ENCODE measurements at places on chromosomes 4 and X.
A peak's percentile ranks its signal among the peaks of the same experiment; 100 is the strongest.

GRCh38 chr4:184342167-184342856 is 124.6 kb upstream of the ENPP6 start:
- no peak for DNase-seq

GRCh38 chrX:131778269-131779218 is 234.7 kb downstream of the OR13H1 start:
- DNase-seq = no peak

GRCh38 chrX:15269618-15270521 is at the start of gene ASB9:
Gene ASB9, minus strand, starts transcription at chrX:15270083. Its CDS starts 209 bp downstream, at chrX:15269874.
- peak; percentile 68 for DNase-seq

GRCh38 chr4:173405840-173406606 is 7.1 kb upstream of the SCRG1 start:
- no peak for DNase-seq

DNA sequence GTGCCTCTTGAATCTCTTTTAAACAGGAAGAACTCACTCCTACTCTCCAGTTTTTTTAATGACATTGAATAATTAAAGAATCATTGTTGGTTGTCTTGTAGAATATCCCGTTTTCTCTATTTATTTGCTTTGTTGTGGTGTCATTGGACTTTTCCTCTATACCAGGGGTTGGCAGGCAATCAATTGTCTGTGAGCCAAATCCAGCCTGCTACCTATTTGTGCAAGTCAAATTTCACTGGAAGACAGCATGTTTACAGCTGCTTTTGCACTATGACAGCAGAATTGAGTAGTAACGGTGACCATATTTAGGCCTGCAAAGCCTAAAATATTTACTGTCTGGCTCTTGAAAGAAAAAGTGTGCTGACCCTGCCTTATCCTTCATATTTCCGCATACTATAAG is 34.8 kb downstream of the POLA1 start:
- DNase-seq = no peak

DNA sequence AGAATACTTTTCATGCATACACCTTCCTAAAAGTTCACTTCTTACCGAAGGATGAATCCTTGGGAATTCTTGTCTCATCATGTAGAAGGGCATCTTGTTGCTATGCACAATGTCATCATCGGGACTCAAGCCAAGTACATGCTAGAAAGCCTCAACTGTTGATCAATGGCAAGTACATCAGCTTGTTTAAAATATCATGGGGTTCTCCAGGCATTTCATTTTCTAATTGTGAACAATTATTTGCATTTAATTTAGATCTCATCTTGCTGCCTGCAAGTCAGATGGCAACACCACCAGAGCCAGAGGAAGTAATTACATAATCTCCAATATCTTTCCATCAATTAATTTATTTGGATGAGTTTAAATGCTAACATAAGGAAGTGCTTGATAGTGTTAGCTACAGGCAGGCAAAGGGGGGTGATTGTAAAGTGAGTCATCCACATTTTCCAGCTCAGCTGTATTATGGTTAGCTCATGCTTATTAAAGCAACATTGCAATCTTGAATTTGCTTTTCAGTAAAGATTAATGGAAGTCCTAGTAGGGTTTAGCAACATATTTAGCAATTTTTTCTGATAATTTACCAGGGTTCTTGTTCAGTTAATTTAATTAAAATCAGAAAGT is 356.5 kb downstream of the CBLL2 start:
- DNase-seq = no peak

DNA sequence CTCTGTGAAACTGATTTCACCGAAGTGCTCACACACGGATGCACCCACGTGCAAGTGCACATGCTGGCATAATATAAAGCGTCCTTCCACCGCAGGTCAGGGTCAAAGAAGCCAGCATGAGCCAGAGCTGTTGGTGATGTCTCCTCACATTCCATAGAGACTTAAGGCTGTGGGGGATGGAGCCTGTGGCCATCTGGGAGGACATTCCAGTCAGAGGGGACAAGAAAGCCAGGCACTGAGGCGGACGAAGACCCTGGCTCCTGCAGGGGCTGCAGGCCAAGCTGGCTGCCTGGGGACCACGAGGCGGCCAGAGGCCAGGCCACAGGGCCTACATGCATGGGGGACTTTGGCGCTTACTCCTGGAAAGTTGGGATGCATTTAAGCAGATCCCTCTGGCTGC is 7.7 kb downstream of the RNF212 start:
- DNase-seq = no peak

DNA sequence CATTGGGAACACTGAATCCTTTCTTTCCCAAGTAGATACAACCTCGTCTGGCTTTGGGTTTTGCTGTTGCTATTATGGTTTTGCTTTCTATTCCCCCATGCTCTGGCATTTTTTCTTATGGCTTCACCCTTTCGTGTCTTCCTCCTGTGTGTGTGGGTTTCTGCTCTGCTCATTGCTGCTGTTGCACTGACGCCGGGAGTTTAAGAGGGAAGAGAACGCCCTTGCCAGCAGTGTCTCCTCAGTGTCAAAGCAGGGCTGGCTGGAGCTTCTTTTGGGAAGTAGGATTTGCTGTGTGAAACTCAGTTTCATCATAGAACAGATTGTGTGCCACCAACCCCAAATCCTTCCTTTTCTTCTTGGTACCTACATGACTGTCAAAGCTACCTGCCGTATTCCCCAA is 63.7 kb downstream of the CLDN22 start:
- no peak for DNase-seq

- no peak for DNase-seq
These were observed 1623.2 kb upstream of the PABPC4L start for GRCh38 chr4:135824759-135825296.

GRCh38 chr4:86556791-86557415 is 37.2 kb upstream of the PTPN13 start:
- no peak for DNase-seq

GRCh38 chr4:36264207-36264826 is 17.1 kb upstream of the DTHD1 start:
- no peak for DNase-seq

- DNase-seq = no peak
These were observed 455.0 kb downstream of the ZIC3 start for GRCh38 chrX:138020941-138021340.

- no peak for DNase-seq
These were observed 22.5 kb upstream of the NAA11 start for GRCh38 chr4:79348405-79348804.

DNA sequence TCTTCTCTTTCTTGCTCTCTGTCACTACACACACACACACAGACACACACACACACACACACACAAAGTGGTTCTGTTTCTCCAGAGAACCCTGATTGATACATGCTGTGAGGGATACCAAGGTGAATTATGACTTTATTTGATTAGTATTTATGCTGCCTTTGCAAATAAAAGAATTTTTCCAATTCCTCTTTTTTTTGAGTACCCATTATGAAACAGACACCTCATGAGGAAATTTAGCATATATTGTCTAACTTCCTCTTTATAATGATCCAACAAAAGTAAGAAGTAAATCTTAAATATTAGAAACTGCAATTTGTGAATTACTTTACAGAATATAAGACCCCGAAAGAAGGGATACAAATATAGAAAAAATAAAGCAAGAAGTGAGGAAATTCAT is 14.3 kb upstream of the RAB28 start:
- peak; percentile 19 for DNase-seq

DNA sequence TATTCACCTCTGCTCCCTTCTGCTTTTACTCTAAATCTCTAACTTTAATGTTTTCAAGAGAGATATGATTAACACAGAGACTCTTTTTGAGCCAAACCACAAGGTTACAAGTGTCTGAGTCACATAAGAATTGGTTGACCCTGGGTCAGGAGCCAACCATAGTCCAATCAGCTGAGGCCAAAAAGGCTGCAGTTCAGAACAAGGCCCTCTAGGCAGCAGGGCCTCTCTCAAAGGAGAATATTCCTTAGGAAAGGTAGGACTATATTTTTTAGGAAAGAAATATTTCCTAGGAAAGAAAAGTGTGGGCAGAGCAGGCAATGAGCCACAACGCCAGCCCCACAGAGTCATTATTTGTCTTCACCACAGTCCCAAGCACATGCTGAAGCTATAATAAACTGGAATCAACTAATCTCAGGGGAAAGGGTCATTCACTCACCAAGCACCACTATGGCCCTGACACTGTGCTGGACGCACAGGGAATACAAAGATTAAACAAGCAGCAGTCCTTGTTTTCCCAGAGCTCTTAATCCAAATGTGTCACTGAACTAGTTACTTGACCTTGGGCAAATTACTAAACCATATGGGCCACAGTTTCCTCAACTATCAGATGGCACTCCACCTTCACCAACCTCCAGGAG is 2.2 kb downstream of the ATP8A1 start:
- peak; percentile 61 for DNase-seq

GRCh38 chr4:104879367-104879766 is 267.3 kb upstream of the TET2 start:
- peak; percentile 5 for DNase-seq

- peak; percentile 48 for DNase-seq
These were observed 2313.1 kb upstream of the AGA start for GRCh38 chr4:179755322-179755721.

DNA sequence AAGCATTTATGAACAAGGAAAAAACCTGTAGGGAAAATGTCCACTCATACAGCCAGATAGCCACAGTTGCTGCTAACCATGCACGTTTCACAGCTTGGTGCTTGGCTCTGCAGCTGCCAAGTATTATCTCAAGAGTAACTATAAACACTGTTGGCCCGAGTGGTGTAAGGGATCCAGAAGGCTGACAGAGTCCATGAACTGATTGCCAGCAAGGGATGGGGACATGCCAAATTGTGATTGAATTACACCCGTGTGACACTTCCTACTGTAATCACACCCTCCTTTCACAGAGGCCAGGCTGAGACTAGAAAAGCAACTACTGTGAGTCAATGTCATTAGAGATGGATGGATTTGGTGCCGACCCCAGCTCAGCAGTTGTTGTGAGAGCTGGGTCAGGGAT is 223.9 kb upstream of the ANKRD50 start:
- DNase-seq = no peak

DNA sequence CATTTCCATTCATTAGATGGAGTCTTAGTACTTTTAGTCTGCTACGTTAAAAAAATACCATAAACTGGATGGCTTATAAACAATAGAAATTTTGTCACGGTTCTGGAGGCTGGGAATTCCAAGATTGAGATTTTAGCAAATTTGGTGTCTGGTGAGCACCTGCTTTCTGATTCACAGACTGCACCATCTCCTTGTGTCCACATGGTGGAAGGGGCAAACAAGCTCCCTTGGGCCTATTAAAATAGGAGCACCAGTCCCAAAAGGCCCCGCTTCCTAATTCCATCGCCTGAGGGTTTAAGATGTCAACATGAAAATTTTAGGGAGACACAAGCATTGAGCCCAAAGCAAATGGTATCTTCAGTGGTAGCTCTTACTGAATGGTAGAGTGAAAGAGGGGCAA is 120.5 kb upstream of the MAP9 start:
- DNase-seq = no peak

GRCh38 chr4:86582410-86582809 is 11.7 kb upstream of the PTPN13 start:
- DNase-seq = peak; percentile 42

DNA sequence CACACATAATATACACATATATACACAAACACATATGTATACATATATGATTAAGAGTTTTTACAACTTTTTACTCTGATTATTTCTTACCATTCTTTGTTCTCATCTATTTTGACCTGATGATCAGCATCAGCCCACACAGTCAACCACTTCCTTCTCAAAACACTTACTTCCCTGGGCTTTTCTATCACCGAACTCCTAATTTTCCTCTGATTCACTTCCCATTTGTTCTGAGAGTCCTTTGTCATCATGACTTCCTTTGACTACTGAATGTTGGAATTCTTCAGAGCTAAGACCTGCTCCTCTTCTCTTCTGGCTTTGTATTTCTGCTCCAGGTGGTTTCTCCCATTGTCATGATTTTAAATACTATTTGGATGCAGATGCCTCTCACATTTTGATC is 209.5 kb upstream of the AFF2 start:
- no peak for DNase-seq

DNA sequence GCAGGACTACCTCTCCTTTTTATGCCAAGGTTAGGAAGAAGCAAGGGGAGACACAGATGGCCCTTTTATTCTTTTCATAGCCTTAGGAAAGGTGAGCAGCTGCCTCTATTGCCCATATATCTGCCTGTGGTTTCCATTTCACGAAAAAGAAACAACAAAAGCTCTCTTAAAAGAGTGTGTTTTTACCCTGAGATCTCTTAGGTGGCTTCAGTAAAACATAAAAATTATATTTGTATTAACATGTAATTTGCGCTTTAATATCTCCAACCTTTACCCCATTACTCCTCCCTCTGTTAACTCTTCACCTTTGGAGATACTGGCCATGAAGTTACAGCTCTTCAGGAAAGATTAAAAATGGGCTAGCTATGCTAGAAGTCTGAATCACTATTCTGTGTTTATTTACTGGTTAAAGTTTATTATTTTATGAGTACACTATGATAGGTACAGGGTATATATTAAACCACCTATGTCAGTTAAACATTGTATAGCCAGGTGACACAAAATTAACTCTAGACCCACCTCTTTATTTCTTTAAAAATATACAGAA is 15.0 kb upstream of the SULT1B1 start:
- DNase-seq = no peak

DNA sequence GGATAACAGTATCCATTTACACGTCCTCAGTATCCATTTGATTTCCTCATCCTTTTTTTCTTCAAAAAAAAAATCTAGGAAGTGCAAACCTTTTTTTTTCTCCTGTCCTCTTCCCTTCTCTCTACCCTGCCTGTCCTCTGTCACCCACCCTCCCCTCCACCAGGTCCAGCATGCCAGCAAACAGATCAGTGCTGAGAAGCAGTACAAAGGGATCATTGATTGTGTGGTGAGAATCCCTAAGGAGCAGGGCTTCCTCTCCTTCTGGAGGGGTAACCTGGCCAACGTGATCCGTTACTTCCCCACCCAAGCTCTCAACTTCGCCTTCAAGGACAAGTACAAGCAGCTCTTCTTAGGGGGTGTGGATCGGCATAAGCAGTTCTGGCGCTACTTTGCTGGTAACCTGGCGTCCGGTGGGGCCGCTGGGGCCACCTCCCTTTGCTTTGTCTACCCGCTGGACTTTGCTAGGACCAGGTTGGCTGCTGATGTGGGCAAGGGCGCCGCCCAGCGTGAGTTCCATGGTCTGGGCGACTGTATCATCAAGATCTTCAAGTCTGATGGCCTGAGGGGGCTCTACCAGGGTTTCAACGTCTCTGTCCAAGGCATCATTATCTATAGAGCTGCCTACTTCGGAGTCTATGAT is 1.7 kb downstream of the SLC25A4 start:
- no peak for DNase-seq

DNA sequence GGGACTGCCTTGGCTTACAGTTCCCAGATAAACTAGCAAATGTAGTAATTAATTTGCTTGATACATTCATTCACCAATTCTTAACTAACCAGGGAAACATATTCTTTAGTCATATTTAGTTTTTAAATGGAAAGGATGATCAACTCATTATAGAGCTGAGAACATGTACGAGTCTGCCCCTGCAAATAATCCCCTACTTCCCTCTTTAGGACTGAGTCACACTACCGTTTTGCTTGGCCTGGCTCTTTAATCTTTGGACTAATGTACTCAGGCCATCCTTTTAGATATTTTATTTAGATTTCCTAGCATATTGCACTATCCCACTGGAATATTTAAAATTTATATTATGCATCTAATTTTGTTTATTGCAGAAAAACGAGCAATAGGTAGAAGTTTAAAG is 105.5 kb upstream of the LCORL start:
- no peak for DNase-seq
